ENCODE measurements at places on chromosomes 1 and 21. TPM values are rescaled to one million over a fixed set of nuclear protein-coding genes. Genes with fewer than 3 reads are reported as not detected.
A peak's percentile ranks its signal among the peaks of the same experiment; 100 is the strongest.

C1orf226 gene
- total RNA-seq, result not detected

GPR61 gene
- not detected for total RNA-seq

GPR153 gene
- total RNA-seq, result 5.0 TPM

ZNF697 gene
- total RNA-seq, result 0.22 TPM

ECM1 gene
- 9.9 TPM for total RNA-seq

MXRA8 gene
- total RNA-seq, result 316 TPM

DNA sequence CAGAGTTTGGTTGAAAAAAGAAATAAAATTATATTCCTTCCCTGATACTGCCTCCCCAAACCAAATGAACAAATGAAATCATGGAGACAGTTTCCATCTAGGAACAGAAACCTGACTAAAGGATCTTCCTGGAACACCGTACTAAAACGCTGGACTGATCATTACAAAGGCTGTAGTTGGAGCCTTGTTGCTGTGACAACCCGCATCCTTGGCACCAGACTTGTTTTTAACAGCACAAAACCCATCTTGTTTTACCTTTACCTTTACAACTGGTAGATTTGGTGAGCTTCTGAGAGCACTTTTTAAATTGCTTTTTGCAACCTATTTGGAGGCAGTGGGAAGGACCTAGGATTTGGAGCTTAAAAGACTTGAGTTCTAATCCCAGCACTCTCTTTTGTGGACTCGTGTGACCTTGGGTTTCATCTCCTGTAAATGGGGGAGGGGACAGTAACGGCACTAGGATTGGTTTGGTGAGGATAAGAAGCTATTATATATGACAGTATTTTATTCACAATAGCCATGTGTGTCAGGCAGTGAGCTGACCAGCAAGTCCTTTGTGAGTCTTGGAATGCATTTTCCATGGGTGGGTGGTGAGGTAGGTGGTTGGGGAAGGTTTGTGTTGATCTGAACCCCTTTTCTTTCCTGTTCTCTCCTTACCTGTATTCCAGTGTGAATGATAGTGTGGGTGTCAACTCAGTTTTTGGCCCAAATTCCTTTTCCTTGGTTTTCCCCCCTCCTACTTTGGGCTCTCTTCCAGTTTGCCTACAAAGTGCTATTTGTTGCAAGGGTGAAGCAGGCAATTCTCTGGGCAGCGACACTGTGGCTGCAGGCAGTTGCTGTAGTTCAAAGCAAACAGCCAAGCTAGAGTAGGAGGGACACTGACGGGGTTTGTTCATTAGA, 12.6 kb downstream of the LRRC8D start:
- no peak for DNase-seq

DNA sequence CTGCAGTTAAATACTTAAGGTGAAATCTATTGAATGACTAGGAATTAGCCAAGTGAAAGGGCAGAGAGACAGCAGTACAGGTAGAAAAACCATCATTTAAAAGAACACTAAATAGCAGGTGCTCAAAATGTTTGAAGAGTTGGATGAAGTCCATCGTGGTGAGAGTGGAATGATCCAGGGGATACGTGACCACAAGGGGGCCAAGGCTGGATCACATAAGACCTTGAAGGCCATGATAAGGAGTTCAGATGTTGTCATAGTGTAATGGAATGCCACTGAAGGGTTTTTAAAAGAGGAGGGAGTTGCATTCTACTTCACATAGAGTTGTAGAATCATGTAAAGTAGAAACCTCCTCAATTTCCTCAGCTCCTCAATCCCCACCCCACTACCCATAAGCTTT, 34.8 kb upstream of the HOOK1 start:
- no peak for DNase-seq

GRCh38 chr1:232574077-232574476, 55.9 kb downstream of the SIPA1L2 start:
- DNase-seq, result no peak

- peak; percentile 83 for DNase-seq
These were observed 17.3 kb downstream of the CSF1 start for GRCh38 chr1:109927911-109928321.

GRCh38 chr21:27168084-27168483, 201.2 kb upstream of the ADAMTS5 start:
- DNase-seq, result no peak

DNA sequence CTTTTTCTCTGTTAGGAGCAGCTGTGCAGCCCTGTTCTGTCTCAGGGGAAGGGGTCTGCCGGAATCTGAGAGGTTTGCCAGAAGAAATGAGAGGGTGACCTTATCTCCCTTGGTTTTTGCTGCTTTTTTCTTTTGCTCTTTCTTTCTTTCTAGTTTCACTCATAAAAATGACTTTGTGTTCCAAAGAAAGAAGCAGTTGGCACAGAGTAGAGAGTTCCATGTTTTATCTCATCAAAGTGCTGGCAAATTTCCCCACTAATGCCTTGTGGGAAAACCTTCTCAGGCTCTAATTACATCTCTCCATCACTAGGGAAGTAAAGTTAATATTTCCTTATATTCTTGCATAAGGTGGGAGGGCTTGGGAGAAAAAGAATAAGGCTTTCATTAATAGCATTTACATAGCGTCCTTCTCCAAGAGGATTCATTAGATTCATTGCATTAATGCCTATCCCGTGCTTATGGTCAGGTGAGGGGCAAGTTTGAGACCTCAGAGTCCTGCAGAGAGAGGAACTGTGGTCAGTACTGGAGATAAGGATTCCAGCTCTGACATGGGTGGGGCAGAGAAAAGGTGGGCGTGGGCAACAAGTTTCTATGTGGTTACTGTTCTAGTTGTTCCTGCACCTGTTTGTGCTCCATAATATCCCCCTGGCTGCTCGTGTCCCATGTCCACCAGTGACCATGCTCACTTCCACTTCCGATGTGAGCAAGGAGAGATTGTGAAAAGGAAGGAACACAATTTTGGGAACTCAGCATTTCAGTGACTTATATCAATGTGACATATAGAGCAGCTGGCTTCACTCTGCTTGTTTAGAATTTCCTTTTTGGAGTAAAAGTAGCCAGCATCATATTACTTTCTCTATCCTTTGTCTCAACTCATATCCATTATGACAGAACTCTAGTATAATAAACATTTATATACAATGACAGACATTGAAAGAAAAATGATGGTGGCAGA, 79.5 kb downstream of the DISC1 start:
- DNase-seq, result no peak

- no peak for DNase-seq
These were observed 588.3 kb upstream of the PBX1 start for GRCh38 chr1:163970699-163971098.

GRCh38 chr1:58884706-58885661, 101.1 kb upstream of the JUN start:
- DNase-seq, result peak; percentile 65

- DNase-seq, result no peak
These were observed 335.8 kb upstream of the KAZN start for GRCh38 chr1:14262637-14263036.

DNA sequence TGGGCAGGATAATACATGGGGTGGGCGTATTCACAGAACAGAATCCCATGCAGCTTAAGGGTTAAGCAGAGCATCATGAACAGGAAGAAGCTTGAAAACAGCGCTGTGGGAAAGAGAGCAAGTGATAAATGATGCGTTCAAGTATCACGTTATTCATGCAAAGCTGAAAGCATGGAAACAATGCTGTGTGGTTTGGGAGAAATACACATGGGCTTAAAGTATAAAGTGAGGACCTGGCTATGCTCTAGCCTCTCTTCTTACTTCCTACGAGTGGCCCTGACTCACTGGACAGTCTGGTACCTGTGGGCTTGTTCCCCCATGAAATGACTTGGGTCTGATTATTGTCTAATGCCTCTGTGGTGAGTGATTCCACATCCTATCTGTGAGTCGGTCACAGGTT, 25.7 kb downstream of the TMPRSS2 start:
- no peak for DNase-seq

- no peak for DNase-seq
These were observed 22.1 kb downstream of the LRRC71 start for GRCh38 chr1:156942576-156942975.

DNA sequence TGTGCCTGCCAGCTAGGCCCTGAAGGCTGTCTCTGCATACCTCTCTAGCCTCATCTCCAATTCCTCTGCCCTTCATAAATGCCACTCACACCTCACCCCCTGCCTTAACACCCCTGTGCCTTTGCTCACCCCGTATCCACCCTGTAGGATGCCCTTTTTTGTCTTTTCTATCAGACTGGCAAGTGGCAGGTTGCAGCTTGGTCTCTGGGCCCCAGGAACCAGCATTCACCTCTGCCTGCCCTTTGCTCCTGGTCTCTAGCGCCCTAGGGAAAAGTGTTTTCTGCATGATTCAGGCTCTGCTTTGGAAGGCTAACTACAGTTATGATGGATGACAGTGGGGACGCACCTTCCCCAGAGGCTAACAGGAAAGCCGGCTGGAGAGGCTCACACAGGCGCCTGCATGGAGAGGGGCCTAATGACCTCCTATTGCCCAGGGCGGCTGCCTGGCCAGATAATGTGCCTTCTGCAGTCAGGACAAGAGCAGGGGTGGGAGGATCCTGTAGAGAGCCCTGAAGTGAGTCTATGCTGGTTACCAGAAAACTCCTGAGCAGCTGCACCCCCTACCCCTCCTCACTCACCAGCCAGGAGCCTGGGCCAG, 11.2 kb downstream of the KANK4 start:
- no peak for DNase-seq

- peak; percentile 41 for DNase-seq
These were observed 19.4 kb upstream of the SRSF4 start for GRCh38 chr1:29200906-29201594.

DNA sequence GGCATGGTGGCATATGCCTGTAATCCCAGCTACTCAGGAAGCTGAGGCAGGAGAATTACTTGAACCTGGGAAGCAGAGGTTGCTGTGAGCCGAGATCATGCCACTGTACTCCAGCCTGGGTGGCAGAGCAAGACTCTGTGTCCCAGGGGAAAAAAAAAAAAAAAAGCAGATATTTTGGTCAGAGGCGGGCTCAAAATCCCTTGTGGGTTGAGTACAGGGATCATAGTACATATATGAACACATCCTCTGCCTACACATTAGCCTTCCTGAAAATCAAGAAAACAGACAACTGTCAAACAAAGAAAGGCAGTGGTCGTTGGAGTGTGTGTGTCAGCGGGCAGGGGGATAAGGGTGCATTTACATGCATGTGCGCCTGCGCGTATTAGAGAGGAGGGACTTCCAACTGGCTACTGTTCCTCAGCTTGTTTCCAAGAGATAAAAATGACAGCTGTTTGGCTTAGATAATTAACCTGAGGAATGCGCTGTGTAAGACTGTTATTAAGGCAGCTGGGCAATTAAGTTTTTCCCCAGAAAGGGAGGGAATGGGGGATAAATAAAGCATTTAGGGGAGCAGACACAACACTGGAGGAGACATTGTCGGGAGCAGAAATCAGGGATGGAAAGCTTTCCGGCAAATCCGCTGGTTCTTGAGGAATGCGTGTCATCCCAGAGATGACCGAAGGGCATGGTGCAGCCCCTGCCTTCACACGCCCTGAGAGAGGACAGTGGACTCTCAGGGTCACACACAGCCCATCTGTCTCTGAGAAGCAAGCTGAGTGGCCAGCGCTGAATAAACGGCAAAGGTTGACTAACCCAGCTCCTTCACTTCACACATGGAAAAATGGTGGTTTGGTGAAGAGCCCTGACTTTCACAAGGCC, 6.4 kb downstream of the LAMB3 start:
- no peak for DNase-seq

GRCh38 chr1:225541383-225541782, 111.5 kb downstream of the ENAH start:
- DNase-seq, result no peak

DNA sequence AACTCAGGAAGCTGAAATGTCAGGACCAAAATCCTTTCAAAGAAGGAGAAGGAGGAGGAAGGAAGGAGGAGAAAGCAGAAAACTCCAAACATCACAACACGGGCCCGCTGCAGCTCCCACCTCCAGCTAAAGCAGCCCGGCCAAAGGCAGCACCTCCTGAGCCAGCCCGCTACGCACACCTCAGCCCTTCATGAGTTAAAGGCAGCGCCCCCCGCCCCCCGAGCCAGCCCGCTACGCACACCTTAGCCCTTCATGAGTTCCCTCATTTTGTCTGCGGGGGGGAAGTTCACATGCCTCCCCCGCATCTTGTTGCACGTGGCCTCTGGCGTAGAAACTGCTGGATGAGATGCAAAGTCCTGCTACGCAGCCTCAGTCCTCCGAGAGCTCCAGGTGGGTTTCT, 90.7 kb upstream of the ARHGEF16 start:
- DNase-seq, result no peak
